ENCODE measurements at places on chromosomes 2 and 18.

DNA sequence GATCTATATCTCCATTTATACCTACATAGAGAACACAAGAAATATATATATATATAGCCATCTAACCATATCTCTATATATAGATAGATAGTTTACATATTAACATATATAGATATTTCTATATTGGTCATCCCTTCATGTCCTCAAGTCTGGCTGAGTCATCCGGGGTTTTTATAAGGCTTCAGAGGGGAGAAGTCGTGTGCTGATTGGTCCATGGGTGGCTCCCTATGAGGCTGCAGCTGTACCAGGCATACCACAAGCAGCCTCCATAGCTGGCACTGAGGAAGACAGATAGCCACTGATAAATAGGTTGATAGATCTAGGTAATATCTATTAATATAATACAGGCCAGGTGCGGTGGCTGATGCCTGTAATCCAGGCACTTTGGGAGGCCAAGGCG is 618.3 kb upstream of the SETBP1 start:
- DNase-seq, result no peak

GRCh38 chr2:221308507-221309066 is 263.5 kb downstream of the EPHA4 start:
- no peak for DNase-seq

GRCh38 chr2:693606-694005 is 16.4 kb upstream of the TMEM18 start:
- no peak for DNase-seq

- DNase-seq, result no peak
These were observed 305.9 kb downstream of the HRH4 start for GRCh38 chr18:24766376-24766775.

DNA sequence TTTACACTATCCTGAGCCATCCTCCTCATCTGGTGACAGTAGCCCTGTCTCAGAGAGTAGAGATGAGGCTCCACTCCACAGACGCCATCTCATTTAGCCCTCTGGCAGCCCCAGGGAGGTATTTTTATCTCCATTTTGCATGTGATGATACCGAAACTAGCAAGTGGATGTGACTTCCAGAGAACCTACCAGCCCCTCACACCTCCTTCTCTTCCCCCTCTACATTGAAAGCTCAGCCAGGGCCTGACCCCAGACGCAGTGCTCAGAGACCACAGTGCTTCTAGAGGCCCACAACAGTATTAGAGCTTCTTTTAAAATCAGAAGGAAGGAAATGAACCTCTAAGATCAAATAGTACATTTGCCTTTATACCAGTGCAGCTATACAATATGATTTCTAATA is 8.3 kb downstream of the GYPC start:
- no peak for DNase-seq

DNA sequence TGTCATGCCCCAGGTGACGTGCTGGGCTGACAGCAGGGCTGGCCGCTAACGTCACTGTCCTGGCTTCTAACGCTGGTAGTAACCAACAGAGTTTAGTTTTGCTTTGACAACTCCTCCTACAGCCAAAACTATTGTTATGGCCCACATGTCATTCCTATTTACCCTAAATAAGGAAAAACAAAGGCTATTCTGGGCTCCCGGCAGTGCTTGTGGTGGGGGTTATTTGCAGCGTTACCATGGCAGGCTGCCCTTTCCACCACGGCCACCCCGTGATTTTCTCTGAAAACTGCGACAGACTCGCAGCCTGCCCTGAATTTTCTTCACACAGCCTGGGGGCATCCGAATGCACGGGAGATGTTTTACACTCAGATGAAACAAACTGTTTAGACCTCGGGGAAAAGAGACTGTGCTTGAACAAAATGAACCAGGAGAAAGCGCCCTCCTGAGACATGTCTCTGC is 115.2 kb downstream of the FAM210A start:
- no peak for DNase-seq

- peak; percentile 80 for DNase-seq
These were observed 2.9 kb upstream of the CRYBA2 start for GRCh38 chr2:218995972-218996711.

- peak; percentile 87 for DNase-seq
These were observed 365 bp upstream of the KHK start for GRCh38 chr2:27086090-27086723.

GRCh38 chr18:41940506-41941215 is 14.4 kb upstream of the PIK3C3 start:
- DNase-seq, result no peak

GRCh38 chr2:225471482-225471881 is 72.0 kb downstream of the NYAP2 start:
- DNase-seq, result no peak

- no peak for DNase-seq
These were observed 98.6 kb downstream of the ASXL3 start for GRCh38 chr18:33676593-33676992.

- DNase-seq, result no peak
These were observed 8.8 kb downstream of the EFEMP1 start for GRCh38 chr2:55914786-55915185.

Measured in NCI-H187 (cell line).